HTR-8/SVneo (cell line): ENCODE measurements at places on chromosomes 3 and 15.
A peak's percentile ranks its signal among the peaks of the same experiment; 100 is the strongest.

DNA sequence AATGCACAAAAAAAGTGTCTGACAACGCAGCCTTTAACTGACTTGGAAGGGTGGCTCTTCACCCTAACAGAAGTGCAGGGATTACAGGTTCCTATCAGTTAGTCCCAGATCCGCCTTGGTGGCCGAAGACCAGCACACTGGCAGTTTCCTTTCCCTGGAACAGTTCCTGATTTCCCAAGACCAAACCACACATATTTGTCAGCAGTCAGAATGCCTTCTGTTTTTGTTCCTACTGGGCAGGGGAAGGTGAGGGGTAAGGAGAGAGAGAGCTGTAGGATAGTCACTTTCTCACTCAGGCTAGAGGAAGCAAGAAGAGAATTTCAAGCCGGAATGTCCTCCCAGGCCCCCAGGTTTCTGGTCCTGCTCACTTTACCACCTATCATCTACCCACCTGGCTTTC, 9.2 kb downstream of the CXCR6 start:
- DNase-seq = no peak

- DNase-seq = no peak
Measured at GRCh38 chr15:66654361-66654738, 47.7 kb upstream of the SMAD6 start.

DNA sequence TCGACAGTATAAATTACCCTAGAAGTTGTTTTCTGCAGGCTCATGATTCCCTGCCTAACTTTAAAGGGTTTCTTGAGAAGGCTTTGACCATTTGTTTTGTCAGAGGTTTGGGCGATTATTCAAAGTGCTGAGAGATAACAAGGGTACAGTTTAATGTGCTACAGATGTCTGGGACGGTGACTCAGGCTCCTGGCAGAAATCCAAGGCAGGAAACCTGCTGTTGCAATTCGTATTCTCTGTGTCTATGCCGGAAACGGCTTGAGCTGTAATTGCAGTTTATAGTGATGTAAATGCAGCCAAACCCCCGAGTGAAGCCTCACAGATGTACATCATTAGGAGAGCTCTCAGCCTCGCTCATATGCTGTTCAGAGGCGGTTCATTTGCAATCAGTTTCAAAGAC, 65.6 kb downstream of the SYNPR start:
- peak; percentile 58 for DNase-seq

DNA sequence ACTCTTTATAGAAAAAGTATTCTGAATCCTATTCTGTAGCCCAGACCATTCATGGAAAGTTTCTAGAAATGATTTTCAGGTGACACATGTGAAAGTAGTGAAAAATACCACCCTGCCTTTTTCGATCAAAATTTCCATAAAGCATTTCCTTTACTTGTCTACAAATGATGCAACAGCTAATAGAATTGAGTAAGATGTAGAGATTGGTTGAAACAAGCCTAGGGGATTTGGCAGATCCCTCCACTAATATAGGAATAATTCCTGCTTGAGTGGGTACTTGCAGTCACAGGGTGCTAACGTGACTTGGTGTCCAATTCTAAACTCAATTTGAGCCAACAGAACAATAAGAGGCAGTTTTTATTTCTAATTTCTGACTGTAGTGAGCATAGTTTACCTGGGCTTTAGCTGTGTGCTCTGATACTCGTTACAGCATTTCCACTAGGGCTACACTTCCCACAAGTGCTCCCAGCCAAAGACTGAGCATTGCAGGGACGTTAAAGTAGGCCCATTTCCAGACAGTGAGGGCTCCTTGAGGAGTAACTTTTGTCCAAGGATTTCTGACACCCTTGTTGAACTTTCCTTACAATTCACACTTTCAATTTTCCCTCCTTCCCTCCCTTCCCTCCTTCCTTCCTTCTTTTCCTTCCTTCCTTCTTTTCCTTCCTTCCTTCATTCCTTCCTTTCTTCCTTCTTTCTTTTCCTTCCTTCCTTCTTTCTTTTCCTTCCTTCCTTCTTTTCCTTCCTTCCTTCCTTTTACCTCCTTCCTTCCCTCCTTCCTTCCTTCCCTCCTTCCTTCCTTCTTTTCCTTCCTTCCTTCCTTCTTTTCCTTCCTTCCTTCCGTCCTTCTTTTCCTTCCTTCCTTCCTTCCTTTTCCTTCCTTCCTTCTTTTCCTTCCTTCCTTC, 53.9 kb upstream of the TP63 start:
- DNase-seq = no peak

DNA sequence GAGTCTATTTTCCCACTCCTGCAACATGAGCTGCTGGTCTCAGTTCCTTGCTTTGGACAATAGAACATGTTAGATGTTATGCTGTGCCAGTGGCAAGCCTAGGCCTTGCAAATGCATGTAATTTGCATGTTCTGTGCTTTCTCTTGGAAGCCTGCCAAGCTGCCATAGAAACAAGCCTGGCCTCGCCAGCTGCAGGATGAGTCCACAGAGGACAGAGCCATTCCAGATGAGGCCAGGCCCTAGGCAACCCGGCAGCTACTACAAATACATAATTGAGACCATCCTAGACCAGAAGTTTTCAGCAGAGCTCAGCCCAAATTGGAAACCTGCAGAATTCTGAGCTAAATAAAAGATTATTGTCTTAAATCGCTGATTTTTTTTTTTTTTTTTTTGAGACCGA, 39.6 kb downstream of the TRIM69 start:
- no peak for DNase-seq

- DNase-seq = no peak
Measured at GRCh38 chr15:50886611-50887345, 21.7 kb upstream of the AP4E1 start.
